ENCODE measurements at places on chromosomes 16 and 17.

DNA sequence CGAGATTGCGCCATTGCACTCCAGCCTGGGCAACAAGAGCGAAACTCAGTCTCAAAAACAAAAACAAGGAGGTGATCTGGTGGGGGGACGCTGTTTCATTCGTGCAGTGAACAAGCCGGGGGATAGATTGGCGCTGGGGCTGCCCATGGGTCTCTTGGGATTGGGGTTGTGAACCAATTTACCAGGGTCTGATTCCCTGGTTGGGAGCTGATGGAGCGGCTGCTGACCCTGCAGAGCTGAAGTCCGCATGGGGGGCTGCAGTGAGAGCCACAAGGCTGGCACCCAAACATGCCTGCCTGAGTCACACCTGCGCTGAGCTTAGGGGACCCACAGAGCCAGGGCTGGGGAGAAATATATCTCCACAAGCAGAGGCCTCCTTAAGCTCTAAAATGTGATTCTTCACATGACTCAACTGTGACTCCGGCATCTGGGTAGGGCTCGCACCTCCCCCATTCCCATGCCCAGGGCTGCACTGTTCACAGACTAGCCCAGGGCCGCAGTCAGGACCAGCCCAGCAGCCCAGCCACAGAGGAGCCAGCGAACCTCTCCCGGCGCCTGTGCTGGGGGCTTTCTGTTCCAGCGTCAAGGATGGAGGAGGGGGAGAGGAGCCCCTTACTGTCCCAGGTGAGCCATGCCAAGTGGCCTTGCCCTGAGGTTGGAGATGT lies 5.0 kb downstream of the TSPAN10 start:
- no peaks in the 10 kb centered on the region for H3K27me3 ChIP-seq
- H3K27ac ChIP-seq, result peak overlapping the region; percentile 73

GRCh38 chr17:17258998-17259397 lies 22.0 kb upstream of the FLCN start:
- DNase-seq, result no peak
- H3K36me3 ChIP-seq, result peaks cover 38% of the 10 kb centered on the region
- no peak overlapping the region for H3K27ac ChIP-seq
- H3K4me1 ChIP-seq, result no peaks in the 10 kb centered on the region
- no peak overlapping the region for H3K4me3 ChIP-seq
- H3K27me3 ChIP-seq, result no peaks in the 10 kb centered on the region

DNA sequence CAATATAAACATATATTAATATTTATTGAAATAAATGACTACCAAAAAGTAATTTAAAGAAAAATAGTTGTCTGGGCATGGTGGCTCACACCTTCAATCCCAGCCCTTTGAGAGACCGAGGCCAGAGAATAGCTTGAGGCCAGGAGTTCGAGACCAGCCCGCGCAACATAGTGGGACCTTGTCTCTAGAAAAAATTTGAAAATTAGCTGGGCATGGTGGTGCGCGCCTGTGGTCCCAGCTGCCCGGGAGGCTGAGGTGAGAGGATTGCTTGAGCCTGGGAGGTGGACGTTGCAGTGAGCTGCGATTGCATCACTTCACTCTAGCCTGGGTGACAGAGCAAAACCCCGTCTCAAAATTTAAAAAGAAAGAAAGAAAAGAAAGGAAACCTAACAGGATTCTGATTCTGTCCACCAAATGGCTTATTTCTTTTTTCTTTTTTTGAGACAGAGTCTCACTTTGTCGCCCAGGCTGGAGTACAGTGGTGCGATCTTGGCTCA lies 3.4 kb upstream of the BPTF start:
- H3K4me3 ChIP-seq, result no peak overlapping the region
- no peak for DNase-seq
- H3K27ac ChIP-seq, result no peak overlapping the region

GRCh38 chr16:2487903-2488531 lies 13.1 kb downstream of the TBC1D24 start:
- no peak overlapping the region for H3K27ac ChIP-seq
- no peak for DNase-seq
- H3K36me3 ChIP-seq, result no peaks in the 10 kb centered on the region

Measured in GM23248 (cell line).